Coronary artery (tissue), 2 donors: ENCODE measurements at places on chromosomes 5 and 9.
A peak's percentile ranks its signal among the peaks of the same experiment; 100 is the strongest.

GRCh38 chr5:154209591-154210081 is 19.1 kb downstream of the GALNT10 start:
- DNase-seq, result no peak

GRCh38 chr5:149940077-149940574 is 4.5 kb downstream of the PDE6A start:
- DNase-seq, result no peak

GRCh38 chr9:32573821-32574220 is 862 bp upstream of the NDUFB6 start:
- DNase-seq, result no peak

DNA sequence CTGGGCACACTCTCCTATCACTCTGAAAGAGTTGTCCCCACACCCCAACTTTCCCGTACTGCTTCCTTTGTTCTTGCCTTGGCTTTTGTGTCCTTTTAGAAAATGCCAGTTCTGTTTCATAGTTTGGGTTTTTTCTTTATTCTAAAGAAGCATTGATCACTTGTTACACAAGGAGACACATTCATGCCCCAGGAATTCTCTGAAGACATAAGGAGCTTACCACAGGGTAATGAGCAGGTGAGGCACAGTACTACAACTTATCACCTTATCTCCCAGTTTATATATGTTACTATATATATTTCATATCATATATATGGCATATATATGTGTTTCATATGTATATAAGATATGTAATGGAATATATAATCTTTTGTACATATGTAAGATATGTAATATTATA is 6.5 kb upstream of the SSBP2 start:
- no peak for DNase-seq

DNA sequence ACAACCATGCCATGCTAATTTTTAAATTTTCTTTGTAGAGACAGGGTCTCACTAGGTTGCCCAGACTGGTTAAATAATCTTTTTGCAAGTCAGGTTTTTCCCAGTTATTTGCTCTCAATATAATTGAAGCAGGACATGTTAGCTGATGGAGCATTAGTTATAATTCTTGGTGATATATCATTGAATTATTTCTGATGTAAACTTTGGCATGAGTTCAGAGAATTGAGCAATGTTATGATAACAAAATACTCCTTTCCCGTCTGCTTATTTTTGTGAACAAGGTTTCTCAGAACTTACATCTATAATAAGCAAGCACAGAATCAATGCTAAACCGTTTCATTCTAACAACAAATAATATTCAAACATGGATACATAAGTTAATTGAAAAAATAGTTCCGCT is 37.8 kb downstream of the BHMT start:
- no peak for DNase-seq

- DNase-seq, result no peak
Observed at GRCh38 chr9:122125509-122126330, 32.6 kb upstream of the TTLL11 start.

DNA sequence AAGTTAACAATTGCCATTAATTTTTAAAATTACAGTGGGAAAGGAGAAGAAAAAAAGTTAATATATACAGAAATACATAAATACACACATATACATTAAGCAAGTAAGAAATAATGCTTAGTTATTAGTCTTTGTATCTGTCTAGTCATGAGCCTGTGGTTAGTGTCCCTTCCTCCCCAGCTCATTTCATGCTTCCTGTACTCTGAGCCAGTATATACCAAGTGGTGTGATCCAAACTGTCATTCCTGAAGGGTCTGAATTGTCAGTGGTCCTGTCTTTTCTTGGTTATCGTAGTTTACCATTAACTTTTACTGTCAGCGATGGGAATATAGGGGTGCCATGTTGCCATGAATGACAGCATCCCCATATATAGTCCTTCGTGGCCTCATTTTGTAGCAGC is 24.2 kb upstream of the STOM start:
- DNase-seq, result no peak

DNA sequence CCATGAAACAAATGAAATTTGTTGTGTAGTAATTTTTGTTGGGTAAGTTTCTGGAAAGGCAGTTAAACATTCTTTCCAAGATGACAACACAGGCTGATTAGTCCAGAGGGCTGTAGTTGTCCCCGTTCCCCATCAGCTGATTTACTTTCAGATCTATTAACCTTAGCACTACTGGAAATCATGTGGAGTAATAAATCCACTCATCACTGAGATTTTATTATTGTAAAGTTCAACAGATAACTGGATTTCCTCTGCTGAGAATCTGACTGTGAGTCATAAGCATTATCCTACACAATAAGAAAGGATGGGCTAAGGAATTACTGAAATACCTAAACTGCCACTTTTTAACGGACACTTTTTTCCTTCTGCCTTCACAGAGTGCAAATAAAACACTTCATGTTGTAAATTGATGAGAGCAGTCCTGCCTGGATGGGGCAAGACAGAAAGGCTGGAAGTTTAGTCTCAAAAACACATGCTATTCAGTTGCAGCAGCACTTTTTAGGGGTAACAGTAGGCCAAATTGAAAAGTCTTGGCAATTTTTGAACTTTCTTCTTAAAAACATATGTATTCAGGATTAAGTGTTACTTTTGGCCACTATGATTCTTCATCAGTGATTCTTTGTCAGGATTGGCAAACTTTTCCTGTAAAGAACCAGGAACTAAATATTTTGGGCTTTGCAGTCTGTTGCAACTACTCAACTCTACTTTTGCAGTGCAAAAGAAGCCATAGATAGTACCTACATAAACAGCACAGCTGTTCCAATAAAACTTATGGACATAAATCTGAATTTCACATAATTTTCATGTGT is 7.0 kb downstream of the STOM start:
- no peak for DNase-seq

GRCh38 chr5:17364987-17365810 is 132.8 kb upstream of the TAF11L2 start:
- no peak for DNase-seq

GRCh38 chr5:81590498-81591384 is 160.2 kb downstream of the SSBP2 start:
- no peak for DNase-seq

DNA sequence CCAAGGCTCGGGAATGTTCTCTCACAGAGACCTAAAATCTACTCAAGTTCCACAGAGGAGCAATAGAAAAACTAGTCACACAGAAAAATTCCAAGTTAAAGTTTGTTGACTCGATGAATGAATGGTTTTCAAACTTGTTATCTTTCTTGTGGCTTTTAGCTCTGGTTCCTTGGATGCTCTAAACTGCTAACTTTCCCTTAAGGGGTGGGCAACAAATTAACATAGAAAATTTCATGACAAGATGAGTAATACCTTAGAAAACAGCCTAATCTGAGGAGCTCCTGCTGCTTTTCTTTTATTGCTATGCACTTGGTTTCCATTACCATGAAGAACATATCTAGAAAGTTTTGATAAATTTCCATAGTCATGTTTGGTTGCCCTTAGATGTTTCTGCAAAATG is 100.2 kb upstream of the CCDC112 start:
- no peak for DNase-seq

DNA sequence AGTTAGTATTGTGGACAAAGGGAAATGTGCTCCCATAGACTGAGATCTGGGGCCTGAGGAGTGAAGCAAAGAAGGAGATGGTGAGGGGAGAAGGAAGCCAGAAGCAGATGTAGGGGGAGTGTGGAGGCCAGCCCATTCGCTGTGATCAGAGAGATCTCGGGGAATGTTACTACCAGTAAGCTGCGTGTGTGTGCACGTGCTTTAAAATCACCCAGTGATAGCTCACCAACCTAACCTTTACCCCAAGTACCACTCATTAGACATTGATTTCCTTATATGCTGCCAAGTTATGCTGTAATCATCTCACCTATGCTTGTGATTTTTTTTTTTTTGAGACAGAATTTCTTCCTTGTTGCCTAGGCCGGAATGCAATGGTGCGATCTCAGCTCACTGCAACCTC is 659.1 kb downstream of the IRX1 start:
- DNase-seq, result no peak

DNA sequence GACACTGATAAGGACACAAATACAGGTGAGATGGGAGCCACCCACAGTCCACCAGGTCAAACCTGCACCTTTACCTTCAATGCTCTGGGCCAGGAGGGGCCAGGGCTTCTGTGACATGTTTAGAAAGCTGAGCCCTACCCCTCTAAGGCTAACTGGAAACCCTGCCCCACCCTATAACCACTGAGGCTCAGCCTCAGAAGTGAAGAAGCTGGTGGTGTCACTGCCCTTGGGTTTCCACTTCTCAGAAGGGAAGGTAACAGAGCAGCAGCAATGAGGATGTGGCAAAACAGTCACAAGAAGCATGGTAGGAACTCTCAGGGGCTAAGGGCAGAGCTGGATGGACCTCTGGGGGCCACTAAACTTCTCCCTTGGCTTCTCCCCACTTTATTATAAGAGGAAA is 6.0 kb downstream of the PDGFRB start:
- DNase-seq, result no peak

- no peak for DNase-seq
Observed at GRCh38 chr5:81749561-81750307, 1.2 kb downstream of the SSBP2 start.

DNA sequence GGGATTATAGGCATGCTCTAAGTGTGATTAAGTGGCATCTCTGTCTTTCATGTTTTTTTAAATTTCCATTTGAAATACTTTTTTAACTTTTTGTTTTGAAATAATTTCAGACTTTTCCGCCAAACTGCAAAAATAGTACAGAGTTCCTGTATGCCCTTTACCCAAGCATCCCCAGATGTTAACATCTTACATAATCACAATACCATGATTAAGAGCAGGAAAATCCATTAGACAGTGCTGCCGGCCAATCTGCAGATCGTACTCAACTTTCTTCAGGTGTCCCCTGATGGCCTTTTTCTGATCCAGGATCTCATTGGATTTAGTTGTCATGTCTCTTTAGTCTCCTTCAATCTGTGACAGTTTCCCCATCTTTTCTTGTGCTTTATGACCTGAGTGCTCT is 49.0 kb downstream of the ERGIC1 start:
- no peak for DNase-seq

DNA sequence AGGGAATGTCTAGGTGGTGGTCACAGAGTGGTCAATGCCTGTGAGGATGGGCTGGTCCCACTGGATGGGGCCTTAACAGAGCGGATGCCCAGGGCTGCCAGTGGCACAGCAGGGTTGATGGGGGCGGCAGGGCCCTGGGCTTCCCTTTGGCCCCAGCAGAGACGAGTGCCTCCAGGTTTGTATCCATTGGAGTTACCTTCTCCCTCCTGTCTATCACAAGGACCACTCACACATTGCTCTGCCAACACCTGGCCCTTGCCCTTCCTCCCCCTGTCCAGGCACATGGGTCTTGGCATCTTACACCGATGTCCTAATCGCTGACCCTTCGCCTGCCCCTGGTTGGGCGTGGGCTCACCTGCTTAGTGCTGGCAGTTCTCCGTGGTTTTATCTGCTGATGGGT is 26.2 kb upstream of the IRX4 start:
- DNase-seq, result no peak

DNA sequence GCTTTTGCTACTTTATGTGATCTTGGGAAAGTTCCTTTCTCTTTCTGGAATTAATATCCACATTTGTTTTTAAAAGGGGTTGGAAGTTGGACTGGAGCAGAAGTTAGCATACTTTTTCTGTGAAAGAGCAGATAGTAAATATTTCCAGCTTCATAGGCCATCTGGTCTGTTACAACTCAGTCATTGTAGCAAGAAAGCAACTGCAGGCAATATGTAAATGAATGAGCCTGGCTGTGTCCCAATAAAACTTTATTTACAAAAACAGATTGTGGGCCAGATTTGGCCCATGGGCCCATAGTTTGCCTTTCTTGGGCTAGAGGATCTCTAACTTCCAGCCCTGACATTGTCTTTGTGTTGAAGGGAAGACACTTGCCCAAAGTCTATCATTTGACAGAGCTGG is 104.4 kb downstream of the ACTL7B start:
- DNase-seq, result no peak

- DNase-seq, result no peak
Observed at GRCh38 chr9:22203371-22204138, 194.4 kb upstream of the CDKN2B start.

DNA sequence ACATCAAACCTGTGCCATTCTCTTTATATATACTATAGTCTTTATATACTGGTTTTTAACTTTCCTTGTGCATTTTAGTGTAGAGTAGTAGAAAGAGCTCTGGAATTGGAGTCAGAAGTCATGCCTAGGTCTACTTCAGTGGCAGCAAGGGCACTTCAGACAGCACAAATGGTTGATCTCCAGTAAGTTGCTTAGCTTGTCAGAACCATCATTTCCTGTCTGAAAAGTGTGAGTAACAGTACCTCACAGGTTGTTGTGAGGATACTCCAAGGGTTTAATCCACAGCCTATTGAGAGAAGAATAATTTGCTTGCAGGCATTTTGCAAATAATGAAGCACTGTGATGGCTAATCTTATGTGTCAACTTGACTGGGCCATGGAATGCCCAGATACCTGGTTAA is 95.8 kb upstream of the NR4A3 start:
- DNase-seq, result no peak

DNA sequence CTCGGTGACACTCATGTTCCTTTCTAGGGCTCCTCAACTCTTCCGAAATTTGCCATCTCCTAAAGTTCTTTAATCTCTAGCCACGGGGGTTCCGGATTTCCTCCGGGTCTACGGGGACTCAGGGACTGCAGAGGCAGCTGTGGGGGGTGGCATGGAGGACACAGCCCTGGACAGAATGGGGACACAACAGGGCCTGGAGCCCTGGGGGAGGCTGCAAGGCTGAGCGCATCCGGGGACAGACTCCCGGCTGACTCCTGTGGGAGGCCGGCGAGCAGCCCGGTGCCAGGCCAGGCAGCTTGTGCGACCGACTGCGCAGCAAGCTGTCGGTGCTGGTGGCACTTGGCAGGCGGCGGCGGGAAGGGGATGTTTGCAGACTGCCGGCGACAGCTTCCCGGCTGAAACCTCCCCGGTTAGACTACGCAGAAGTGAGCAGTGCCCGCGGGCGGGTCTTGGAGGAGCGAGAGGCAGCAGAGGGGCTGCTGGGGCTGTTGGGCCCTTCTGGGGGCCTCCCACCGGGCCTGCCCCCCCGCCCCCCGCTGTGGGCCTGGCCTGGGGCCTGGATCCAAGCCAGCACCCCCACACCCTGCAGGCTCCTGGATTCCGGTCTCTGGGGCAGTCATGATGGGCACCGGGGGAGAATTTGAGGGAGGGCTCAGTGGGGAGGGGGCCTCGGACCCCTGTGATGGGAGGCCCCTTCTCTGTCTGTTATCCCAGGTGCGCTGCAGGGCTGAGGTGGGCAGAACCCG is 28.7 kb upstream of the UBAC1 start:
- DNase-seq, result no peak

- no peak for DNase-seq
Observed at GRCh38 chr5:9951865-9952516, 297.7 kb downstream of the ATPSCKMT start.

DNA sequence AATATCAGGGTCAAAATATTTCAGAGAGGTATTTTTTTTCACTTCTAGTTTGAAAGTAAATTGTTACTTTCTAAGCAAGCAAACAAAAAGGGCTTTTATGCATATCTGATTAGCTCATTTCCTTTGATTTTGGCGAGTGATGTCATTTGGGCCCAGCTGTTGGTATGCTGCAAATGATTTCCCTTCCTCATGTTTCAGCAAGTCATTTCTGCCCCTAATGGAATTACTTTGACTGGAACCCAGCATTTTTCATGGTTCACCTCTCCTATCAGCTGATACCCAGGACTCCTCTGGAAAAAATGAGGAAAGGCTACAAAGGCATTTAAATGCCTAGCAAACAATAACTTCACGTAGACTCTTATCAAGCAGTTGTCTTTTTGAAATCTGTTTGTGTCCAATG is 500.6 kb downstream of the EBF1 start:
- DNase-seq, result no peak

- DNase-seq, result peak; percentile 97
Observed at GRCh38 chr9:129496473-129497004, 124.4 kb downstream of the C9orf50 start.
